ENCODE measurements at places on chromosomes 12 and 14.

DNA sequence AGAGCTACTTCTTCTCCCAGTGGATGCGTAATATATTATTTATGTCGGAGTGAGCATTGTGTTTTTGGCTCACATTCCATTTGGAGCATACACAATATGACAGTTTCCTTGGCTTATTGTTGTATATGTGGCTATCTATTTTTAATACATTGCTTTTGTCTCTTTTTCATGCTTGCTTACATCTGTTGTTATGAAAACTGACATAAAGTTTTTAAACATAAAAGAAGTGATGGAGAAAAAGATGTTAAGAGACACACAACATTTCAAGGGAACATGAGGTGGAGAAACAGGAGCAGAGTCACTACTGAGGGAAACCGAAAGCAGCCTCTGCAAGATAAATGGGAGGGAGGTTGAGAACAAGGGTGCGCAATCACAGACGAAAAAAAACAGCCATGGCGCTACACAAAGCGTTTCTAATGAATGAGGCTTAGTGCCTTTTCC is 228.4 kb upstream of the NPAS3 start:
- no peak for DNase-seq

DNA sequence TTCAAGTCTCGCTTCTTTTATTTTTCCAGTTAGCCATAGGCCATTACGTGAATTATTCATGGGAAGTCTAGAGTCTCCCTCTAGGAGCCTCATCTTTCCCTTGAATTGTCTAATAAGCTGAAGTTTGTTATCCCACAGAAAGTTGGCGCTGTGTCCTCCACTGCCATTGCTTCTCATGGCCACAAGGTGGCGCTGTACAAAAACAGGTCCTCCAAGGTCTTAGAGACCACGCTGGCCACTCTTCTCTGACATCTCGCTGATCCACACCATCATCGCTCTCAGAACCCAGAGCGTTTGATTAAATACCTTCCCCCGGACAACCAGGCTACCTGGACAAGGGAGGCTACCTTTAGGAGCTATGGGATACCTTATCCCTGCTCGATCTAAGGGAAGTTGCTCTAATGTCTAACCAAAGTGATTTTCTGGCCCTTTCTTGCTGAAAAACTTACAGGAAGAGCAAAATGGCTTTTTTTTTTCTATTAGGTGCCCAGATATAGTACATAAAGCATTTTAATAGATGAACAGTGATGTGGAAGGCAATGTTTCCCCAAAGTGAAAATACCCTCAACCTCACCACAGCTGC is 110.0 kb downstream of the CCDC60 start:
- DNase-seq, result no peak

GRCh38 chr14:67574806-67575205 is 25.3 kb downstream of the PIGH start:
- DNase-seq, result peak; percentile 7

DNA sequence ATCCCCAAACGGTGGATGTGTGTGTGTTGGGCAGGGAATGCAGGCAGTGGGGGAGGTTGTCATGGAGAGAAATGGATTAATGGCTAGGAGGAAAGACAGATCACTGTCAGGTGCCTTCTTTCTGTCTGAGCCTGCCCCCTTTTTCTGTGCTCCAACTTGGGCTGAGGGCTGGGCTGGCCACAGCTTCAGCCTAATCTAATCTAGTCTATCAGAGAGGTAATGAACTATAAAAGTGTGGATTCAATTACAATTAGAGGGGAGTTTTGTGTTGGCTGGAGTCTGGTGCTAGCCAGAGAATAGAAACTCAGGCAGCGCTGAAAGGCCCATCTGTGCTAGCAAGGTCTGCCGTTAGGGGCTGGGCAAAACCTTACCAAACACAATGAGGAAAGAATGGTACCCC is 41.2 kb downstream of the NEUROD4 start:
- no peak for DNase-seq

GRCh38 chr12:20696181-20696905 is 1.2 kb downstream of the SLCO1C1 start:
- no peak for DNase-seq

DNA sequence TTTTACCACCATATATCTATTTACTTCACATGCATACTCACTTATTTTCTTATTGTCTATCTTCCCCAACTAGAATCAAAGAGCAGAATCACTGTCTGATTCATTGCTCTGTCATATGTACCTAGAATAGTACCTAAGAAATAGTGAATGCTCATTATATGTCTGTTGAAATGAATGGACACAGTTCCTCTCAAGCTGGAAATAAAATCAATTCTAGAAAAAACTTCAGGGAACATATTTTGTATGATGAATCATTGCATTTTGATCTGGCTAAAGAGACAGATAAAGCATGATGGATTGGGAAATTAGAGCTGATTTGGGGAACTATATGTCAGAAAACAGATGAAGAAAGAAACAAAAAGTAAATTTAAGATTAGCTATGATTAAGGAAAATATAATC is 623.3 kb downstream of the C12orf50 start:
- no peak for DNase-seq

GRCh38 chr14:49992901-49993339 is 100.0 kb downstream of the ARF6 start:
- DNase-seq, result no peak

GRCh38 chr14:99199846-99200653 is 71.9 kb downstream of the BCL11B start:
- no peak for DNase-seq

GRCh38 chr14:90299408-90299807 is 32.3 kb downstream of the NRDE2 start:
- no peak for DNase-seq

DNA sequence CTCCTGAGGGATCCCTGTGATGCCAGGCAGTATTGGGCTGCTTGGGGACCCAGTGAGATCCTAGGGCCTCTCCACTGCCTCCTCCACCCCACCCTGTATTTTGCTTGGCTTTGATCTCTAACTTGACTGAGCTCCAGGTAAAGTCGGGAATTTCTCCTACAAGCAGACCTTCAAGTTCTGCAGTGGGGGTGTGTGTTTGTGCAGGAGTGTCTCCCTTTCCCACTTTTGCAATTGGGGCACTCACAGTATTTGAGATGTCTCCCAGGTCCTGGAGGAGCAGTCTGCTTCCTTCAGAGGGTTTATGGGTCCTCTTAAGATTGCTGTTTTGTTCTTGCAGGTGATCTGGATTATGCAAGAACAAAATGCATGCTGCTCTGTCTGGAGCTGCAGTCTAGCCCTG is 68.9 kb downstream of the ALG10B start:
- no peak for DNase-seq

DNA sequence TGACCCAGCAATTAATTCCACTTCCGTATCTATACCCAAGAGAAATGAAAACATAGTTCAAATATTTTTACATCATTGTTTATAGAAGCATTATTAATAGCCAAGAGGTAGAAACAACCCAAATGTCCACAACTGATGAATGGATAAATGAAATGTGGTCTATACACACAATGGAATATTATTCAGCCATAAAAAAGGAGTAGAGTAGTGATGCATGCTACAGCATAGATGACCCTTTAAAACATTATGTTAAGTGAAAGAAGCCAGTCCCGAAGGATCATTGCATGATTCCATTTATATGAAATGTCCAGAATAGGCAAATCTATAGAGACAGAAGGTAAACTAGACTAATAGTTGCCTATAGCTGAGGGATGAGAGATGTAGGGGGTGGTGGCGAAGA is 29.3 kb downstream of the TGFB3 start:
- no peak for DNase-seq

DNA sequence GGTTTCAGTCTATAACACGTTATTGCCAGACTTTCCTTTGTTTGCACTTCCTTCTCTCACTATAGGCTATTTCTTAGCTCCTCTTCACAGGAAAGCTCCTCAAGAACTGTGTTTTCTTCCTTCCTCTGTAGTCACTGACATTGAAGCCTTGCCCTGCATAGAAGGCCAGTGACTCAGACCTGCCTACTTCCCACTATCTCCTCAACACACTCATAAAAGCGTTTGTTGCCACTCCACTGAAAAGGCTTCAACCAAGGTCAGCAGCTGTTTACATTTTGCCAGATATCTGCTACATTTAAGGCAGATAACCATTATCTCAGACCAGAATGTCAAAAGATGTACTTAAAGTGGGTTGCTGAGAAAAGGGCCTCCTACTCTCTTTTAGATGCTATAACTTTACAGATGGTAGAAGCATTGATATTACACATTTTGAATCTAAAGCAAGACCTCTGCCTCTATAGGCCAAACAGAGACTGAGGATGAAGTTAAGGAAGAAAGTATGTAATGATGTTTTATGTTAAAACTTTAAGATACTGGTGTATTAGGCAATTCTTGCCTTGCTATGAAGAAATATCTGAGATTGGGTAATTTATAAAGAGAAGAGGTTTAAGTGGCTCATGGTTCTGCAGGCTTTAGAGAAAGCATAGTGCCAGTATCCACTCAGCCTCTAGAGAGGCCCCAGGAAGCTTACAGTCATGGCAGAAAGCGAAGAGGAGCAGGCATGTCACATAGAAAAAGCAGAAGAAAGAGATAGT is 233.3 kb upstream of the FLRT2 start:
- DNase-seq, result no peak

- no peak for DNase-seq
Observed at GRCh38 chr14:21087294-21088091, 11.0 kb downstream of the ZNF219 start.

- peak; percentile 92 for DNase-seq
Observed at GRCh38 chr12:92144631-92145480, 790 bp downstream of the BTG1 start.

GRCh38 chr14:75543253-75543652 is 21.0 kb downstream of the BATF start:
- no peak for DNase-seq

DNA sequence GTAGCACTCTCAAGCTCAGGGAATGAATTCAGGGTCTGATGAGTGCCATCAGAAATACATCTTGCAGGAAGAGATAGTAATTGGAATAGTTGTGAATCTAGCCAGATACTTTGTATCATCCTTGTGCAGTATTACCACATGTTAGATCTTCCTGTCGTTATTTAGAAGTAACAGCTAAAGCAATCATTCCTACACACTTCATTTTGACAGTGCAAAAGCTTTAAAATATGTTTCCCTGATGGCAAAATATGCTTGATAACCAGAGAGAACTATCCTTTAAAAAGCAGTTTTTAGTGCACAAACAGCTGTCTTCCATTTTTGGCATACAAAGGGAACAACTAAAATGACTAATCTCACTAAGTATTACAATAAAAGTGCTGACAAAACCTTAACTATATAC is 149.5 kb upstream of the SLC38A2 start:
- DNase-seq, result no peak

DNA sequence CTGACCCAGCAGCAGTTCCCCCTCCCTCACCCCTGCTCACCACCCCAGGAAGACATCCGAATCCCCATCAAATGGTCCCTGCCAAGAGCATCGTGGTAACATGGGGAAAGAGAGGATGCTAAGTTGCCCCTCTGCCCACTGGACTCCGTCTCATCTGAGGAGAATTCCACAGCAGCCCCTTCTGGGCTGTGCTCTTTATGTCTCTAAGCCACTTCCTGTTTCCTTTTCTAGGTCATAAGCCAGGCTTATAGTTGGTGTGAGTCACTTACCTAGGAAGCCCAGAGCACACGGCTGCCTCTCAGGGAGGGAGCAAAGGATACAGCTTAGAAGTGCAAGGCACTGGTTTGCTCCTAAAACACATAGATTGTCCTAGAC is 76.0 kb downstream of the VCPKMT start:
- DNase-seq, result no peak

- no peak for DNase-seq
Observed at GRCh38 chr12:1995205-1995896, 8.9 kb downstream of the DCP1B start.

- DNase-seq, result no peak
Observed at GRCh38 chr14:51544471-51544870, 107.2 kb upstream of the FRMD6 start.

DNA sequence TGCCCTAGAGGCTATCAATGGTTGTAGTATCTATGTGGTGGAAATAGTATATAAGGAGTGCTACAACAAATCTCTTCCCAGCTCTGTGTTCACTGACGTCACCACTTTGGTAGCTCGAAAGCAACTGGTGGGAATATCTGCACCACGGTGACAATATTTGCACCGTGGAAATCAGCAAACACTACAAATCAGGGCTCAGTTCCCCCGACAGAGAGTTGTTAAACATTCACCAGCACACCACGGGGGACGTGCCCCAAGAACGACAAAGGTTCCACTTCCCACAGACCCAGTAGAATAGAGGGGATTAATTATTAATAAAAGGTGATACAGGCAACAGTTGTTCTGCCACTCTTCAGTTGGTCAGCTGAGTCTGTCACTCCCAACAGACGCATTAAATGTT is 98.4 kb downstream of the CCDC60 start:
- no peak for DNase-seq

DNA sequence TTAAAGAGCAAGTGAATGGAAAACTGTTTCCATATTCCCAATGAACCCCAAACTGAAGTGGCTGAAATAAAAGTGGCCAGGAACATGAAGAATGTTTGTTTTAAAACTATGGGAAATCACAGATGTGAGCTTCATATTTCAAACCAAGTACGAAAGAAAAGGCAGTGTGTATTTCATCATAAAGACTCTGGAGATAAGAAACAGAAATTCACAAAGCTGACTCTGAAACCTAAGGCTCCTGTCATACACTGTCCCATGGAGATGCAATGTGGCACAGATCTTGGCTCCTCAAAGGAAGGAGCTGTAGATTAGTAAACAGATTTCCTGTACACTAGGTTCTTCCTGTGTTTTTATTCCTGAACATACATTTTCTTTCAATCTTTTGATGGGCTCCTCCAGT is 304.4 kb downstream of the MED13L start:
- no peak for DNase-seq

DNA sequence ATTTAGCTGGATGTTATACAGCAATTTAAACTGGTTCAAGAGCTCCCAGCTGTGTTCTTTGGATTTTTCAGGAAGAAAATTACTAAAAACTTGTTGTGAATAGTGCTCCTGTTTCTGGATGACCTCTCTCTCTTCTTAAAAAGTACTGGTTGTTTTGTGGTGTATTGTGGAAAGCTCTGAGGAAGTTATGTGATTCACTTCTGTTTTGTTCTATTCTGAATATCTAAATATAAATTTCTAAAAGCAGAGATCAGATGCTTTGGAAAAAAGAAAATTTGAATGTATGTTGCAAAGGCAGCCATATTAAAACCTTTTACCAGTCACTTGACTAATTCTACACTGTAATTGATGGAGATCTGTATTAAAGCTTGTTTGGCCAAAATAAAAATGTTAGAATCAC is 3.4 kb upstream of the C3AR1 start:
- DNase-seq, result no peak

GRCh38 chr12:89933911-89934310 is 225.3 kb upstream of the ATP2B1 start:
- no peak for DNase-seq

DNA sequence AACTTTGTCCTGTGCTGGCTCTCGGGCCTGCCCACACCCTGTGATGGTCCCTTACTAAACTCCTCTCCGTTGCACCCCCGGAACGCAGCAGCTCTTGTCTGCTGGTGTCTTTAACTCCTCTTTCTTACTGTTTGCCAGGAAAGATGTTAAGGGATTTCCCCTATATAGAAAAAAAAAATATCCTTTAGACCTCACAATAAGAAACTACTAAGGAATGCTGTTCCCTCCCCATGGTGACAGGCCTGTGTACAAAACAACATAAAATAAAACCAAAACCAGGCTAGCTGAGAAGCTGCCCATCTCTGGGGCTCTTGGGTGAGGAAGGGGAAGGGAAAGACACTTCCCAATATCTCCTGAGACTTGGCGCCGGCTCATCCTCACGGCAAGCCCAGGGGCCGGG is 95.4 kb downstream of the CHGA start:
- DNase-seq, result no peak

- DNase-seq, result no peak
Observed at GRCh38 chr14:76672123-76672522, 89.1 kb upstream of the VASH1 start.
